ENCODE measurements at places on chromosomes 5 and 9.

DNA sequence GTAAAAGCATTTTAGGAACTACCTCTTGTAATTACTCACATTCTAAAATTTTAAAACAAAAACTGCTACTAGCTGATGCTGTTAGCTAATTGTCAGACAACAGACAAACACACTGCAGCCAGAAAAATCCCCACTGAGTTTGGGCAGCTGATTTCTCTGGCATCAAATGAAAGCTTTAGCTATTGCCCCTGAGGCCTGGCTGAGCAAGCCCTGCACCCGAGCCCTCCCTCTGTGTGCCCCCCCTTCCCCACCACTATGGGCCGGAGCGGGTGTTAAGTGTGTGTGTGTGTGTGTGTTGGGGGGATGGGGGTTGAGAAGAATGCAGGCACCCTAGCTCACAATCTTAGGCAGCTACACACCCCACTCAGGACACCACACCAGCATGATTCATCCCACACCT is 2.4 kb downstream of the NEUROG1 start:
- no peak for DNase-seq

DNA sequence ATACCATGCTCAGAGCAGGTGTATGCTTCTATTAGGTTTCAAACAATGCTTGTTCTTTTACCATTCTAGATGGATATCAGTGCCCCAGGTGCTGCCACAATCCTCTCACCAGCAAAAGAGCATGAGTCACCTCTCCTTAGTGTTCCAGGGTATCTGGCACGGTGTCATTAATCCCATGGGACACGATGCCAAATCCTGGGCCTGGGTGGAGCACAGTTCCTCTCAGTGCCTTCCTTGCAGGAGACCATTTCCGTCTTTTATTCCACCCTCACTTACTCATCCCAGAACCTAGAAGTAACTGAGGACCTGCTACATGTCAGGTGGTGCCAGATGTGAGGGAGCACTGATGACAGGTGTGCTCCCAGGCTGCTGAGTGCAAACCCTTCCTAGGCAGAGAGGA is 1.3 kb upstream of the OR13J1 start:
- DNase-seq: no peak

DNA sequence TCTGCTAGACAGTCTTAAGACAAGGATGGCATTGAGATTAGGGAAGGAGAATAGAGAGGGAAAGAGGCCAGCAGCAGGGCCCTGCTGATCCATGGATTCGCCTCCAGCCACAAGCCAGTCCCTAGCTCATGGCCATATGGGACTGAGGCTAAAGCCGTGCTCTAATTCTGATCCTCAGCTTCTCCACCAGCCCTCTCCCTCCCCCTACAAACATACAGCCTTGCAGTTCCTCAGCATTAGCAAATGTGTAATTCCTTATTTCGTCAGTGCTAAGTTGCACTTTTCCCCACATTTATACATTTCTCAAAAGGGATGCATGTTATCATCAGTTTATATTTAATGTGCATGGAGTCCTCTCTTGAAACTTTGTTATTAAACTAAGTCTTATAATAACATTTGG is 34.8 kb downstream of the ZNF462 start:
- no peak for DNase-seq

DNA sequence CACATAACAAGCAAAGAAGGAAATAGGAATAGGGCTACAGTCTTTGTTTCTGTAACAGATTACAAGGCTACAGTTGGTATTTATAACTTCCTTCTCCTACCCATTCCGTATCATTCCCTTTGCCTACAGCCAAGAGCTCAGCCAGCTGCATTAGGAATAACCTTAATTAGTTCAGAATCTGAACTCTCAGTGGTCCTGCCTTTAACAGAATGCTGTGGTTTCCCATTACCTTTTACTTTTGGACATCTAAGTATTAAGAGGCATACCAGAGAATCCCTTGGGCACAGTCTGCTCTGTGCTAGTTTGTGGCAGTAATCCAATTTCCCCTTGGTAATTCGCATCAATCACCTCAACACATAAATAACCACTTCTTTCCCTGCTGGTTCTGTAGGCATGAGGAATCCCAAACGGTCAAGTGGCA is 44.2 kb downstream of the PKD2L2 start:
- DNase-seq: no peak

DNA sequence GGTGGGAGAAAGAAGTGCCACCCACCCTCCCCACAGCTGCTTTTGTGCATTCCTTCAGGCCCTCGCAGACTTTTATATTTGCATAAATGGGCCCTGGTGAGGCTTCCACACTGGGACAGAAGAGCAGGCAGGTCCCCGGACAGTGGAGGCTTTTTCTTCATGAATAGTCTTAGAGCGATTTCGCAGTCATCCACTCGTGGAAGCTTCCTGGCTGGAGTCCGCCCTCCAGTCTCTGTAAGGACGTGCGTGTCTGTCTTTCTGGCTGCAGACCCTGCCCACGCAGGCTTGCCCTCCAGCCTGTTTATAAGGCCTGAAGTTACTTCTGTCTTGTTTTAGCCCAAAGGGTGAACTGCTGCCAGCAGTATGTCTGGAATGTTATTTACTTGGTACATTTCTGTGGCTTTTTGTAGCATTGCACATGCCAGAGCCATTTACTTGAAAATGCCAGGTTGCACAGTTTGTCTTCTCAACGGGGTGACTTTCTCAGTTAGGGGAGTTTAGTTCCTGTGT is 195.7 kb downstream of the AOPEP start:
- no peak for DNase-seq

GRCh38 chr9:100674419-100675122 is 96.7 kb downstream of the CAVIN4 start:
- no peak for DNase-seq

GRCh38 chr9:98162613-98163012 is 29.8 kb downstream of the CORO2A start:
- DNase-seq: no peak

DNA sequence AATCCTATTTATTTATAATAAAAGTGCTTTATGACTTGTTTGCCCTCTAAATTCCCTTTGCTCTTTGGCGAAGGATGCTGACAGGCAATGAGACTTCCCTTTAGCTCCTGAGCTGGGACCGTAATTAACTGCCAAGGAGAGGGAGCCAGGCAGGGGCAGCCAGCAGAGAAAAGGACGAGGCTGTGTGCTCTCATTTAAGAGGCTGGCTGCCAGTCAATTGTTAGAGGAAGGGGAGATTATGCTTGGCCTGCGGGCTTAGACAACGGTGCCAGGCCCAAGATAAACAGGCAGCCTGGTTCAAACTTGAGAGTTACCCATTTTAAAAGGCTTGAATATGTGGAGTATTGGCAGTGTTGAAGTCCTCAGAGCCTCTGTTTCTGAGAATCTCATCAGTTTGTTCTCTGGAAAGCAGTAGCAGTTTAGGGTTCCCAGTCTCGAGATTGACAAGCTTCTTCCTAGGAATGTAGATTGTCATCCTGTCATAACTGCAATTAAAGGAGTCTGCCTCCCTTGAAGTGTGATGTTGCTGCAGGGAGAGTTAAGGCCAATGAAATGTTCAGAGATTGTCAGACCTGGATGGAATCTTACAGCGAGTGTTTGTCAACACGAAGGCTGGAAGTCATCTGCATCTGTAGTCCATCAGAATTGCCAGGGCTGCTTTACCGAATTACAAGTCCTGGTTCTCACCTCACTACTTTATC is 113.2 kb downstream of the JAKMIP2 start:
- DNase-seq: no peak

GRCh38 chr5:143023411-143024096 is 253.4 kb downstream of the ARHGAP26 start:
- no peak for DNase-seq

- DNase-seq: no peak
Observed at GRCh38 chr9:90613502-90613901, 29.1 kb downstream of the DIRAS2 start.

DNA sequence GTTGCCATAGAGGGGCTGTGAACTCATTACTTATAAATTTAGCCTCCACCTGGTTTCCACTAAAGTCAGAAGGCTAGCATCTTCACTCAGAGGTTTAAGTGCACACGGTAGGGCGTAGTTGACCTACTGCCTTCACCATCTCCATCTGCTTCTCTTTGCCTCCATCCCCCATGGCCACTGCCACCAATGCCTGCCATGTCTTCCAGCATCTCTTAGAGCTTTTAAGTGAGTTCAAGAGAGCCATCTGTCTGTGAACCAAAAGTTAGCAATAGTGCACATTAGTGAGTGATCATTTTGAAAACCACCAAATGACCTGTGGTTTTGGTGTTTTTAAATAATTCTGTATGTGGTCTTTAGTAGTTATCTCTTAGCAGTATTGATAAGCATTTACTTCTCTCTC is 102.0 kb downstream of the DMRTA1 start:
- no peak for DNase-seq
